ENCODE measurements at places on chromosomes 3 and 15.

DNA sequence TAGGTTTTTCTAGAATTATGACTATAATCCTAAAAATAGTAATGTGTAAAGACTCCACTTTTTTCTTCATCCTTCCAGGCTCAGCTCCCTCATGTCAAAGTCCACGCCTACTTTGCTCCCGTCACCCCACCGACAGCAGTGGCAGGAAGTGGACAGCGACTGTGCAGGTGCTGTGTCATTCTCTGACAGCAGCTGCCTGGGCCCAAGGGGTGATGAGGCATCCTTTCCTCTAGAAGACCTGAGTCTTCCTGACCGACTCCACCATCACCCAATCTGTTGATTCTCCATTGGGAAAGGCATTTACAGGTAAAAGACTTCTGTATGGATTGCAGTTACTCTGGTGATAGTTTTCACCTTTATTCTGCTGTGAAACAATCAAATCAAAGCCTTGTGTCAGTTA, 54.8 kb downstream of the UBP1 start:
- DNase-seq: no peak

DNA sequence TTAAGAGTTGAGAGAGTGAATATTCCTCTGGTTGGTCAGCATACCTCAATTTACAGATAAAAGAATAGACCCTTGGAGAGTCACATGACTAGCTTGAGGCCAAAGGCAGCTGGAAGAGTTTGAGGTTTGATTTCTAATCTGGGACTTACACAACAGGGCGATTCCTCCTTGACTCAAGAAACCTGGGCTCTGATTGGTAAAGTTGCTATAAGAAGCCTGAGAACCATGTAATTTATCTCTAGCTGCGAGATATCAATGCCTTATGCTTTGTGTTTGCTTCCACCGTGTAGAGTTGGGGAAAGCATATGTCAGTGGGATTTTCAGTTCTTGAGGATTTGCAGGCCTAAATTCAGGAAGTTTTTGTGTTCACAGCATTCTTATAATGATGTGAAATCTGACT, 206.0 kb downstream of the KLHL25 start:
- no peak for DNase-seq

- no peak for DNase-seq
Measured at GRCh38 chr3:66480666-66481065, 20.2 kb downstream of the LRIG1 start.

GRCh38 chr3:165919284-165919683, 82.1 kb upstream of the BCHE start:
- DNase-seq: no peak

GRCh38 chr3:20916951-20917606, 731.1 kb upstream of the SGO1 start:
- no peak for DNase-seq
